ENCODE measurements at places on chromosomes 12 and 14. TPM values are rescaled to one million over a fixed set of nuclear protein-coding genes. Genes with fewer than 3 reads are reported as not detected.

DNA sequence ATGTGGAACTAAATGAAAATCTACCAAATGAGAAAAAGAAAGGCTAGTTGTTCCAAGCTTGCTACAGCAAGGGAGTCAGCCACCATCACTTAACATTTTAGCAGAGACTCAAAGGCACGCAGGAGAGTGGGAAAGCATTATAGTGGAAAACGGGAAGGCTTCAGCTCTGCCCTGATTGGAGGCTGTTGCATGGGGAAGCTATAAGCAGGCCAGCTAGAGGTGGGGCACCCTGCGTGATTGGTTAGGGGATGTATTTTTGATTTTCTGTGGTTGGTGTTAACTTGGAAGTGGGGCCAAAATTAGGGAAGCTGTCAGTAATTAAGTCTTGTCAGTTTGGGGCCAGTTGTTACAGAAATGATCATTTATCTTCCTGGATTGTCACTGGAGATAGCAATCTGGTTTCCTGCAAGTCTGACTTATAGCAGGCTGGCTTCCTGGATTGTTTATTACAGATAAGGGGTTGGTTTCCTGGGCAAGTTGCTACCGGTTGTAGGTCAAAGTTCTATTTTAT, 93.9 kb downstream of the FAR2 start:
- DNase-seq: no peak

- no peak for DNase-seq
Measured at GRCh38 chr12:25771041-25771440, 187.4 kb upstream of the RASSF8 start.

GRCh38 chr12:58481811-58482210, 438.5 kb downstream of the LRIG3 start:
- DNase-seq: no peak

DNA sequence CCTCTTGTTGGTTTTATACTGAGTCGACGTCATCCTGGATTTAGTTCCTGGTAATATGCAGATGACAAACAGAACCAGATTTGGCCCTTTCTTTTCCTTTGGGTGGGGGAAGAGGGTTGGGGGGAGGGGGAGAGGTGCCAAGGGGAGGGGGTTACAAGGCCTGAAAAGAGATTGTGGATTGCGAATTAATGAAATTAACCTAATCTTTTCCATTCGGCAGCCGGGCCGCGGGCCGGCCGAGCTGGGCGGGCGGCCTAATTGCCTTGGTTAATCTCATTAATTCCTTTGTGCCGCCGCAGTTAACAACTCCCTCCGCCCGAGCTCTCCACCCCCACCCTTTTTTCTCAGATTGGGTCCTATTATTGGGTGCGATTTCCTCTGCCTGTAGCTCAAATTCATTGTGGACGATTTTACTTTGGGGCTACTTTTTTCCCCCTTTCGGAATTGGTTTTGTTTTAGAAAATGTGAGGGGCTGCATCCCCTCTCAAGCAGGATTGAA, 387 bp upstream of the GSC start:
- DNase-seq: no peak

C12orf50 gene
- total RNA-seq: not detected

GRCh38 chr12:42846782-42847181, 257.2 kb upstream of the PRICKLE1 start:
- DNase-seq: no peak
